Activated naive CD4-positive, alpha-beta T cell treated with anti-CD3 and anti-CD28 coated beads for 36 hours (primary cell): ENCODE measurements at places on chromosomes 2 and 18.

DNA sequence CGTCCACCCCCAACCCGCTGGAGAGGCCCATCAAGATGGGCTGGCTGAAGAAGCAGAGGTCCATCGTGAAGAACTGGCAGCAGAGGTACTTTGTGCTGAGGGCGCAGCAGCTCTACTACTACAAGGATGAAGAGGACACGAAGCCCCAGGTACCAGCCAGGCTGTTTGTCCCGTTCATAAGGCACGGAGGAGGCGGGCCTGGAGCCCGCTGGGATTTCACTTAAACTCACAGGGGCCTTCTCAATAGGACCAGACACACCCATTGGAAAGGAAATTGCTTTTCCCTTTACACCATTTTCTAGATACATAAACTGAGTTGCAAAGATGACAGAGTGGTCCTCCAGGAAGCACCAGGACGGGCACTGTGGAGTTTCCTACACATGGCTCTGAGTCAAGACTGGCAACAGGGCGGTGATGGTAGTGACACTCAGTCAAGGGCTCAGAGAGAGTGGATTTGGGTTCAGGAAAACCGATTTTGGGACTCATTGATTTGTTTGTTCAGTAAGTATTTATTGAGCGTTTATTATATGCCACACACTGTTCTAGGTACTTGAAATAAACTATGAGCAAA is 40.7 kb downstream of the ARHGAP25 start:
- peaks cover 80% of the 10 kb centered on the region for H3K4me1 ChIP-seq
- H3K36me3 ChIP-seq: peaks cover 25% of the 10 kb centered on the region
- no peaks in the 10 kb centered on the region for H3K27me3 ChIP-seq
- DNase-seq: no peak

- H3K4me3 ChIP-seq: no peak overlapping the region
- H3K27me3 ChIP-seq: no peaks in the 10 kb centered on the region
- H3K27ac ChIP-seq: no peak overlapping the region
- no peaks in the 10 kb centered on the region for H3K36me3 ChIP-seq
These were observed 437.0 kb downstream of the PTPRM start for GRCh38 chr18:8003878-8004675.

DNA sequence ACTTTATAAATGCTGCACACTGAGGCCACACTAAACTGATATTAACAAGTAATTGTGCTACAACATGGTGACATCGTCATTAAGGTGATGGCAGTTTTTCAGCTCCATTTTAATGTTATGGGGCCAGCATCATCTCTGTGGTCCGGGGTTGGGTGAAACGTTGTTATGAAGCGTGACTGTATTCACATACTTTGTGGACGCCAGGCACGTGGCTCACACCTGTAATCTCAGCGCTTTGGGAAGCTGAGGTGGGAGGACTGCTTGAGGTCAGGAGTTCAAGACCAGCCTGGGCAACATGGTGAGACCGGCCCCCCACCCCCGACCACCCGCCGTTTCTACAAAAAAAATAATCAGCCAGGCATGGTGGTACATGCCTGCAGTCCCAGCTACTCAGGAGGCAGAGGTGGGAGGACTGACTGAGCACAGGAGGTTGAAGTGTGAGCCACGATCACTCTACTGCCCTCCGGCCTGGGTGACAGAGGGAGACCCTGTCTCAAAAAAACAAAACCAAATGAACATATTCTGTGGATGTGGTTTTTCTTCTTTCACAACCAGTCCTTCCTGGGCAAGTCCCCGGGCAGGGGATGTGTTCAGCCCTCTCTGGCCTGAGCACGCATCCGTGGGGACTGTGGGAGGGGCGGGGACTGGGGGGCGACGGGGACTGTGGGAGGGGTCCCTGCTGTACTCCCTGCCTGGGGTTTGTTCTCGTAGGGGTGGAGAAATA is 12.9 kb upstream of the GAL3ST2 start:
- no peak for DNase-seq
- no peak overlapping the region for H3K4me3 ChIP-seq
- no peaks in the 10 kb centered on the region for H3K4me1 ChIP-seq
- no peaks in the 10 kb centered on the region for H3K27me3 ChIP-seq

GRCh38 chr18:73110307-73110706 is 242.5 kb upstream of the NETO1 start:
- no peaks in the 10 kb centered on the region for H3K4me1 ChIP-seq
- H3K27ac ChIP-seq: no peak overlapping the region
- H3K4me3 ChIP-seq: no peak overlapping the region
- H3K27me3 ChIP-seq: no peaks in the 10 kb centered on the region
- DNase-seq: no peak

DNA sequence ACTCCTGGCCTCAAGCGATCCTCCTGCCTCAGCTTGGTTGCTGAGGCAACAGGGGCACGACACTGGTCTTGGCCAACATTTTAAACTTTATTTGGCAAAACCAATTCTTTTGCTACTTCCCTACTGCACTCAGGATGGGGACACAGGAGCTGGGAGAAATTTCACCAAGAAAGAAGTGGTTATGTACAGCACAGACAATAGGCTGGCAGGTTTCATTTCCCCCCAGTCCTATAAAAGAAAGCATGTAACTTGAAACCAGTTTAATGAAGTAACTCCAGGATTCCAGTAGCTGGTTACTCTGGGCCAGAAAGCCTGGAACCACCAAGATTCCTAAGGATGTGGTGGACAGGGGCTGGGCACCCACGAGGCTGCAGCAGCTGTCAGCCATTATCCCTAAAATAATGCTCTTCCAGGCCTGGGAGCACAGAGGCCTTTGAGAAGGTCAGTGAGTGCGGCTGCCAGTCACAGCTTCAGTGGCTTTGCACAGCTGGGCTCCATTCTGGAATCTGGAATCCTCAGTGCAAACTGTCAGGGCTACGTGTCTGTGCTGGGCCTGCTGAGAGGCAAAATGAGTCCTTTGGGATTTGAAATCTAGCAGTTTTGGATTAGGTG is 142.3 kb upstream of the ITGA6 start:
- peaks cover 31% of the 10 kb centered on the region for H3K4me1 ChIP-seq
- peaks cover 3% of the 10 kb centered on the region for H3K27me3 ChIP-seq
- no peak overlapping the region for H3K4me3 ChIP-seq
- no peak overlapping the region for H3K27ac ChIP-seq
